A549 treated with Mapracorat at 1 μM for 4 hours (cell line): ENCODE measurements at places on chromosomes 16 and 17. TPM values are rescaled to one million over a fixed set of nuclear protein-coding genes. Genes with fewer than 3 reads are reported as not detected.

KRT28 gene
- not detected in 5 replicates for total RNA-seq

ASPA gene
- not detected in 5 replicates for total RNA-seq

JUP gene
- total RNA-seq: 85.1 to 127 TPM (median 113 TPM) in 5 replicates

PHKB gene
- total RNA-seq: 24.3 to 35.9 TPM (median 30.7 TPM) in 5 replicates

METTL22 gene
- 21.8 to 25.7 TPM (median 25.4 TPM) in 5 replicates for total RNA-seq
